ENCODE measurements at places on chromosomes 5 and 9.

GRCh38 chr9:111096051-111096450 is 57.8 kb upstream of the LPAR1 start:
- DNase-seq, result no peak

- no peak for DNase-seq
These were observed 34.6 kb downstream of the SGCD start for GRCh38 chr5:156361436-156362109.

DNA sequence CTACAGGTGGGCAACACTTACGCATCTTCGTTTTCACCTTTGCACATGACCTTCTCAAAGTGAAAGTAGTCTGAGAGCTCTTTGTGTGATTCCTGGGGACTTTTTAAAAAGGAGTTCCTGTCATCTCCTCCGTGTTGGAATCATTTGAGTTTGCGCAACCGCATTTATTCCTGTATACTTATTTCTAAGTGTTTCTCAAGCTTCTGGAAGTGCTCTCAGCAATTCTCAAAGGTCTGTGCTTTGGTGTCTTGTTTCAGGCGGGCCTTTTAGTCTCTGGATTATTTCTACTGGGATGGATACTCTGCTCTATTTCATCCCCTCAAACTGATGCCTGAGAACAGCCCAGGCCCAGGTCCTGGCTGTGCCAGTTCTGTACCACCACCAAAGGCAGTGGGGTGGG is 226.5 kb upstream of the TUT7 start:
- DNase-seq, result no peak

DNA sequence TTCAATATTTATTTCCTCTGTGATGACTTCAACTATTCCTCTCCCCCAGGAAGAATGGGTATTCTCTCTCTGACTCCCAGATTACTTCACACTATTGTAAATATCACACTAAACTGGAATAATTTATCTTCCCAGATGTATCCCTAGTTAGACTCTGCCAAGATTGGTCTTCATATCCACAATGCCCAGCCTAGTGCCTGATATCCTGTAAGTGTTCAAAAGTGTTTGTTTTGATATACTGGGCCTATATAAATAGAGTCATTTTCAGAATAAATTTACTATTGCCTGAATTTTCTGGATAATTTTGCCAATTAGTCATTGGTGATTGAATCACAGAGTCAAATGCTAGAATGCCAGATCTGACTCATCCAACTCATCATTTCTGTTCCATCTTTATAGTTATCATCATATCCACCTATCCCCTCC is 143.7 kb upstream of the TNC start:
- no peak for DNase-seq

- DNase-seq, result no peak
These were observed 979 bp downstream of the CCNB1 start for GRCh38 chr5:69167929-69168328.

DNA sequence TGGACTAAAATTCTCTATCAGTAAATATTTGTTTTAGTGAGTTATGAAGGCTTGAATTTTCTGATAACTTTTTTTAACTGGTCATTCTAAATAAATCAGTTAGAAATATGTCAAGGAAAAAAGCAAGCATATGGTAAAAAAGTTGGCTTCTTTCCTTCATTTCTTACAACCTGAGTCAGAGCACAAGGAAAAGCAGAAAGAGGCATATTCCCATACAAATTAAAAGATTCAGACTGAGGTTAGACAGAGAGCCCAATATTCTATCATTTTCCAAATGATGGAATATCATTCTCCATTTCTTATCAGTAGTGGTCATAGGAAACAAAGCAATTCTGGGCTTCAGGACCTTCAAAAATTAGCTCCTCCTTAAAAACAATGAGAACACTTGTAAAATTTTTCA is 732.1 kb downstream of the MAT2B start:
- no peak for DNase-seq

DNA sequence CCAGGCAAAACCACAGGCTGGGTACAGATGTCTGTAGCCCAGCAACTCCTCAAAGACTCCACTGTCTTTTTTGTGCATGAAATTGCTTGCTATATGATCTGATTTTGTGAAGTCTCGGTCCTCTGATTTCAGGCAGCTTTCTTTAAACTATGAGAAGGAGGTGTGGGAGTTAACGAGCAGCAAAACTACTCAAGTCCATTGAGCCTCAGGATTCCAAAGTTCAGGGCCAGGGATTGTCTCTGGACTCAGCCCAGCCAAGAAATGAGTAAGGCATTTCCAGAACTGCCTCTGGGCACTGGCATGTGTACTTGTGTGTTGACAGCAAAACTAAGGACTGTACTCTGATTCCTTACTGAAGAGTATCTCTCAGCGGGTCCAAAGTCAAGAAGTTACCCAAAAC is 53.4 kb upstream of the GLIS3 start:
- DNase-seq, result no peak

GRCh38 chr5:142186857-142187594 is 78.4 kb downstream of the NDFIP1 start:
- DNase-seq, result no peak

- DNase-seq, result no peak
These were observed 15.3 kb downstream of the HSPA9 start for GRCh38 chr5:138559937-138560336.

All from activated CD8-positive, alpha-beta memory T cell treated with anti-CD3 and anti-CD28 coated beads for 48 hours (primary cell).